Endodermal cell (in vitro differentiated cells): ENCODE measurements at places on chromosomes 4 and X. TPM values are rescaled to one million over a fixed set of nuclear protein-coding genes. Genes with fewer than 3 reads are reported as not detected.

The VCX3B gene
- not detected in 2 replicates for total RNA-seq

The PGRMC2 gene
- total RNA-seq = 57.0 and 61.1 TPM in 2 replicates

The RASSF6 gene
- 3.6 to 6.2 TPM (median 3.9 TPM) in 3 replicates for total RNA-seq

The TMEM144 gene
- total RNA-seq = 20.3 to 24.2 TPM (median 23.7 TPM) in 3 replicates

The PPEF2 gene
- not detected in 2 replicates for total RNA-seq

The ANKRD17 gene
- total RNA-seq = 65.4 to 92.1 TPM (median 84.3 TPM) in 3 replicates

The PHOX2B gene
- total RNA-seq = not detected in 3 replicates

The GAGE2A gene
- not detected in 3 replicates for total RNA-seq

The HSD17B13 gene
- 0.58 to 0.86 TPM in 2 of 3 replicates, not detected in the other for total RNA-seq

The NAA11 gene
- not detected in 3 replicates for total RNA-seq

The ARHGAP36 gene
- total RNA-seq = 0.24 and 0.93 TPM in 2 replicates

The QRFPR gene
- total RNA-seq = 0.22 TPM in 1 of 3 replicates, not detected in the others

The DCAF4L1 gene
- total RNA-seq = 0.18 and 0.20 TPM in 2 replicates

The ACTRT1 gene
- 0.42 TPM in 1 of 2 replicates, not detected in the other for total RNA-seq
